NCI-H2081 (cell line): ENCODE measurements at places on chromosomes 1 and 21.

- DNase-seq, result no peak
These were observed 4.9 kb upstream of the EPS15 start for GRCh38 chr1:51523931-51524330.

DNA sequence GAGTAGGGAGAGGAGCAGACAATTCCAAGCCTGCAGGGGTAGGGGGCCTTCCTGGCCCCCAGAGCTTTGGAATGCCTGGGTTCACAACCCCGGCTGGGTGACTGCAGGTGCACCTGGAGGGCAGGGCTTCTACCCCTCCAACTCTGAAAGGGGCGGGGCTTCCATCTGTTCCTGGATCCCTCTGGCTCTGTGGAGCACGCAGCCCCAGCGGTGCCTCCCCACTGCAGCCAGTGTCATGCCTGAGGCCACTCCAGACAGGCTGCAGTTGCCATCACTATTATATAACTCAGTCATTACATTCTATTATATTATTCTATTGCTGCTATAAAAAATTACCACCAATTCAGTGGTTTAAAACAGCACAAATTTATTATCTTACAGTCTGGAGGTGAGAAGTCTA is 12.5 kb upstream of the FNBP1L start:
- no peak for DNase-seq

- no peak for DNase-seq
These were observed 2.3 kb upstream of the ACTA1 start for GRCh38 chr1:229436201-229436600.

DNA sequence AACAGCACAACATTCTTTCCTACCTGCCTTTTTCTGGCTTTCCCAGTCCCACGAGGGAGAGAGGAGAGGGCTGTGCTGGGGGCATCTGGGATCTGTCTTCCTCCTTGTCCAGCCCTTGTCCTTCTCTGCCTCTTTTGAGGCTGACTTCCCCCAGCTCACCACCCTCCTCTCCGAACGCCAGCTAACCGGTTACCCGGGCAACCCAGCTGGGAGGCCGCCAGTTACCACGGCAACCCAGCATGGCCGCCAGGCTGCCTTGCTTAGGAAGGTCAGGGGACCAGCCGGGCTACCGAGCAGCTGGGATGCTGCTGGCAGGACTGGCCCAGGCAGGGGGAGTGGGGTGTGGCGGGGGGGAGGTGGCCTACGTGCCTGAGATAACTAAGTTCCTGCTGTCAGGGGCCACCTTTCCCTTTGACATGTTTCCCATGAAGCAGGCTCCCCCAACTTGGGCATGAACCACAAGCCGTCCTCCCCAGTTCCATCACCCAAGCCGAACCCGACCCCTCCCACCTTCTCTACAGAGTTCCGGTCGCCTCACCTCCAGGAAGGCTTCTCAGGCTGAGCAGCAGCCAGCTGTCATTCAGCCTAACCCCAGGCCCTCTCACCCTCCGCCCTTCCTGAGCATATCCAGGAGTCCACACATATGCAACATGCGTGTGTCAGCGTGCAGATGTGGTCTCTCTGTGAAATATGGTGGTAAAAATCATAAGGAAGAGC is 8.7 kb downstream of the PLEKHA6 start:
- peak; percentile 59 for DNase-seq

DNA sequence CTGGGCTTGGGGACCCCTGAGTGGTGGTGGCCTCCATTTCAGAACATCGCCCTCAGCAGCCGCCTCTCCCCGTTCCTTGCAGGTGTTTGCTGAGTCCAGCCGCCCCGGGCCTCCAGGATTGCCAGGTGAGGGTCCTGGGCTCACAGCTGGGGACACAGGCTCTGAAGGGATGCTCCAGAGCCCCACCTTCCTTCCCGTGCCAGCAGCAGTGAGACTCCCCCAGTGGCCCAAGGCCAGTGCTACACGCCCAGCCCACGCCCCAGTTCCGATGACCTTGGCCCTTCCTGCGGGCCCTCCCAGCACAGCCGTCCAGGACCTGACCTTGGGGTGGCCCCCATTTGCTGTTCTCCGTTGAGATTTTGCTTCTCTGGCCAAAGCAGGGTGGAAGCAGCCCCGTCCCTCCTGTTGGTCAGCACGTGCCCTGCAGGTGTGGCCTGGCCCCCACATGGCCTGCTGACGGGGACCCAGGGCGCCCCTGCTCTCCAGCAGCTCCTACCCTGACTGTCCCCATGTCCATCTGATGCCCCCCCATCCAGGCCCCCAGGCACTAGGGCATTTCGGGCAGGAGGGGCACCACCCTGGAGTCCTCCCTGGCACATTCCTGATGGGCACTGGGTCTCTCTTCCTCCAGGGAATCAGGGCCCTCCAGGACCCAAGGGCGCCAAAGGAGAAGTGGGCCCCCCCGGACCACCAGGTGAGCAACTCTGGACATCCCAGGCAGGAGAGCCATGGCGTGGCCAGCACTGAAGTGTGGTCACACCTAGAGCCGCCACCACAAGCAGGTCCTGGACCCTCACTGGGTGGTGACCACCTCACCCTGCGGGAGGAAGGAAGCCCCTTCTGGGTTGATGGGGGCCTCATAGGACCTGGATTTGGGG is 45.0 kb downstream of the SLC19A1 start:
- no peak for DNase-seq

DNA sequence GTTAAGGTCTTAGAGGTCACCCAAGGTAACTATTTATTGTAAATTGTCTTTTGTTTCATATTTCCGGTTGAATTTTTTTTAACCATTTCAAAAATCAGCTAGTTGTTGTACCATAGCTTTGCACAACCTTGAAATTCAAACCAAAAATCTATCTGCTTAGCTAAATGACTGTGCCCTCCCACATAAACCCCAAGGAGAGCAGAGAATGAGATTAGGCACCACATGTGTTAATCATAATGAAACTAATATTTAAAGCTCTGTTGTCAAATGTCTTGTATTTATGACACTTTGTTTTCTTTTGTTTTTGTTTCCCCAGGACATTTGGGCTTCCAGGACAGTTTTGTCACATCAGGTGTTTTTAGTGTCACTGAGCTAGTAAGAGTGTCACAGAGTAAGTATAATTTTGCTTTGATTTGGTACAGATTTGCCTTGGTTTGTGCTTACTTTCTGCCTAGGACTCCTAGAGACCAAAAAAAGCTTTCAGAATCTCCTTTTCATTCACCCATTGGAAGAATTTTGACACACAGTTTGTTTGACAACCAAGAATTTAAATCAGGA is 249.9 kb downstream of the NFIA start:
- no peak for DNase-seq

- DNase-seq, result no peak
These were observed 5.1 kb upstream of the SSR2 start for GRCh38 chr1:156025876-156026275.

DNA sequence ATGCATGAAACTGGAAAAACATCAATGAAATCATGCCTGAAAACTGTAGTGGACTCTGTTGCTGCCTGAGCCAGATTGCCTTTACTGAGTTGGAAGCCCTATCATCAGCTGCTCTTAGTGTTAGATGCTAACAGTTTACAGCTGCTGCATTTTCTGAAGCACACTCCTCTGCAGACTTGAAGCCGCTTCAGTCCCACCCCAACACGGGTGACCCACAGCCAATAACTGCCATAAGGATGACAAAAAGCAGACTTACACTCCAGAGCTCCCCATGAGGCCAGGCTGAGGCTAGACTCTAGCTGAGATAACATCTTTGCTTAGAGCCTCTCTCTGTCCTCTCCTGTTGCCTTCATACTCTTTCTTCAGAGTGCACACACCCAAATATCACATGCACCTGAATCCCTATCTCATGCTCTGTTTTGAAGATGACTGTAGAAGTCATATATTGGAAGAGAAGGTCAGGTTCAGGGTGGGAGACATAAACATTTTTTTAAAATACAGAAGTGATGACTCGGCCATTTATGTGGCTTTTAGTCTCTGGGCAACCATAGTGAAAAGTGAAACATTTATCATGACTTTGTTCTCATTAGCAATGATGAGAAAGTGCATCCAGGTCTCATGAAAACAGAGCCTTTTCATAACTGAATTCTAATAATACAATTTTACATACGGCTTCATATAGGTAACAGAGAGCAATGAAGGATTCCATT is 161.0 kb downstream of the KCNK2 start:
- DNase-seq, result no peak

DNA sequence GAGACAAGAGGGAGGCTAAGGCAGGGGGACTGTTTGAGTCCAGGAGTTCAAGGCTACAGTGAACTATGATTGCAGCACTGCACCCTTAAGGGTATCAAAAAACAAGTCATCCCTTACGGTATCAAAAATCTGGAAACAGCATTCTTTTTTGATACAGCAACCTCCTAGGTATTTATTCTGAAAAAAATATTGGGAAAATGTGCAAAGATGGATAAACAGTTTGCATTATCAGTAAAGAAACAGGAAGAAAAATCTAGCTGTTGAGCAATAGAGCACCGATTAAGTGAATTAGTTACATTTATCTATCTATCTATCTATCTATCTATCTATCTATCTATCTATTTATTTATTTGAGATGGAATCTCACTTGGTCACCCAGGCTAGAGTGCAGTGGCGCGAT is 56.7 kb upstream of the SCAF4 start:
- DNase-seq, result no peak

DNA sequence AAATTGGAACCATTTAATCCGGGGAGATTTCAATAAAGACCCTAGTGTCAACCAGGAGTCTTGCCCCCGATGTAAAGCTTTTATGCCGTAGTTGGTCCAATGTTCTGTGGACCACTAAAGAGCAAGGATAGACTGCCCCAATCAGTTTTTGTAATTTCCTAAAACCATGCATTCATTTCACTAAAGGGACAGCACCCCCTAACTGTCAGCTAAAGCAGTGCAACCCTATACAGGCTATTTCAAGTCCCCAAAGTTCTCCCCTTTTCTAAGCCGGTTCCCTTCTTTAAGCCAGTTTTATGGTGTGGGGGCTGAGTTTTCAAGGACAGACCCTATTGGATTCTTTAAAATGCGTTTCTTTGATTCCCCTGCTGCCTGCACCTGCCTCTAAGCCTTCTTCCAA is 12.7 kb upstream of the PDPN start:
- DNase-seq, result no peak

- no peak for DNase-seq
These were observed 5.3 kb upstream of the P3R3URF start for GRCh38 chr1:46181343-46182260.

GRCh38 chr1:83775977-83776603 is 222.8 kb downstream of the TTLL7 start:
- no peak for DNase-seq

GRCh38 chr1:20719871-20720620 is 2.2 kb upstream of the KIF17 start:
- DNase-seq, result no peak

DNA sequence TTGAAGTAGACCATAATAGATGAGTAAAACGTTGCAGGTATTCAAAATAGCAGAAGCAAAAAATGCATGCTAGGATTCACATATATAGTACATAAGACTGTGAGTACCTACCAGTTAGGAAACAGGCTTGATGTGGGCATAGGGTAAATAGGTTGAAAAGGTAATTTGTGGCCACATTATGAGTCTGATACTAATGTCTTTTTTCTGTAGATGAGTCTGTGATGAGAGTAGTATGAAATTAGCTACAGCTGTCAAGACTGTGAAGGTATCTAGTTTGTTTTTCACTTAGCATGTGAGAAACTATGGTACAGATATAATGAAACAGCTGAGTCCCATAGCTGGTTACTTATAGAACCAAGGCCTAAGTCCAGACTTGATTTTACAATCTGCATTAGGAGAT is 12.4 kb upstream of the SPATA1 start:
- DNase-seq, result no peak

DNA sequence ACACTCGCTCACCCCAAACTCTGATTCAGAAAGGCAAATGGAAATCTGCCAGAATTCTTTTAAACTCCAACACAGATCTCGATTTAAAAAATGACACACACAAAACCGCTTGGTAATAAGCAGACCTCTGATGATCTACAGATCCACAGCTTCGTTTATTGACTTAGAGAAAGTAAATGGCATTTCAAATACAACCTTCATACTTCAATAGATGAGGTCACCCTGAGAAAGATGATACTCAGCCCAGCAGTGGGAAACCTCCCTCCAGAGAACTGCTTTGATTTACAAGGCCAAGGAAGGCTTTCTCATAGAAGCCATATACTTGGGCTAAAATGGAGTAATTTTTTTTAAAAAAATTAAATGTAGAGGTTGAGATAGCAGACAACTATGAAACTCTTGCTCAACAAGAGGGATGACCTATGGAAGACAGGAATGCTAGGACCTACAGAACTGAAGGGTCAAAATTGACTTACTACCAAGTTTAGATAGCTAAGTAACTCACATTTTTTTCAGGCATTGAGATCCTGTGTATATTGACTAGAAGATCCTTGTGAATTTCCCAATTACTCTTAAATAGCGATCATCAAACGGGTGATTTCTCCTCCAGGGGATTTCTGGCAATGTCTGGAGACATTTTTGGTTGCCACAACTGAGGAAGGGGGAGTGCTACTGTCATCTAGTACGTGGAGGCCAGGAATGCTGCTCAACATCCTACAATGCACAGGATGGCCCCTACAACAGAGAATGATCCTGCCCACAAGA is 143.9 kb downstream of the CLIC6 start:
- DNase-seq, result no peak

DNA sequence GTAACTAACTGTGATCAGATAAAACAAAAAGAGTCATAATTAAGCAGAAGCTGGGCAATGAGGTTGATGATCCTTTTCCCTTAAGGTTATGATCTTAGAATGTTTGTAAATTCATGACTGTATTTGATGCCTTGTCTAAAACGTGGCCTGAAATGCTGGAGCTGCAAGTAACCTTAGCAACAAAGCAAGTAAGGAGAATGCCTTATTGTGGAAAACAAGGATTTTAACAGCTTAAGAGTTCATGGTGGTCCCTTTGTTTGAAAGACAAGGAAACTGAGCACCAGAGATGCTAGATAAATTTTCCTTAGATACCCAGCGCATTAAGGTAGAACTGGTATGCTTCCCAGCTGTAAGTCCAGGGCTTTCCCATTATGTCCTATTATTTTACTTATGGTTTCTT is 25.7 kb upstream of the XPR1 start:
- DNase-seq, result no peak

DNA sequence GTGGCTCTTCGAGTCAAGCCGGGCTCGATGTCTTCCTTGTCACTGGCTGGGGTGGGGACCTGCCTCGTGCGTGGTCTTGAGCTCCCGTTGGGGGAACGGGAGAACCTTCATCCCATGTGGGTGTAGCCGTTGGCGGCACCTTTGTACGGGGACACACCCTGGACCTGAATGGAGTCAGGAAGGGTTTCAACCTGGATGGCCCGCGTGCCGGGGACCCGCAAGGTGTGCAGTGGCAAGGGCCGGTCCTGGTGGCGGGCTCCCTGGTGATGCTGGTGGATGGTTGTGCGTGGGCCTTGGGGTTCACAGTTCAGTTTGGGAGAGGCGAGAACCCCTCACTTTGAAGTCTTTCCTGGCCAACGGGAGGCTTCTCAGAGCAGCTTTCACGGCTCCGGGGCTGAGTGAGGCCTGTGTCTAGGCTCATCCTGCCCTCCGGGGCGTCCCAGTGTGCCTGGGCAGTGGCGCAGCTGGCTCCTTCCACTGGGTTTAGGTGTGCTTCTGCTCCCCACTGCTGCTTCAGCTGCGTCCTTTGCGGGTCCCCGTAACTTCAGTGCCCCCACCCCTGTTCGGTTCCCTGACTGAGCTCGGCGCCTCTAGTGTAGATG is 11.4 kb downstream of the SKI start:
- no peak for DNase-seq

GRCh38 chr1:35885961-35886558 is 3.1 kb downstream of the AGO1 start:
- no peak for DNase-seq
